ENCODE measurements at places on chromosomes 7 and 10. TPM values are rescaled to one million over a fixed set of nuclear protein-coding genes. Genes with fewer than 3 reads are reported as not detected.

- H3K4me1 ChIP-seq = no peaks in the 10 kb centered on the region
- H3K27me3 ChIP-seq = no peaks in the 10 kb centered on the region
- H3K27ac ChIP-seq = no peak overlapping the region
- H3K4me3 ChIP-seq = no peak overlapping the region
Observed at GRCh38 chr10:88755753-88756152, 4.1 kb upstream of the LIPN start.

EIF4H gene
- total RNA-seq = 453 TPM

MIOS gene
- total RNA-seq = 19.2 TPM

MUC12 gene
- total RNA-seq = 0.67 TPM

- no peaks in the 10 kb centered on the region for H3K27me3 ChIP-seq
- no peak overlapping the region for H3K27ac ChIP-seq
- no peak for DNase-seq
Observed at GRCh38 chr10:85651497-85651882, 715.1 kb downstream of the GRID1 start.

GRCh38 chr10:105992928-105993327, 1171.6 kb downstream of the SORCS1 start:
- no peak overlapping the region for H3K27ac ChIP-seq
- H3K36me3 ChIP-seq = no peaks in the 10 kb centered on the region
- H3K27me3 ChIP-seq = no peaks in the 10 kb centered on the region
- DNase-seq = no peak
- no peaks in the 10 kb centered on the region for H3K4me1 ChIP-seq

C10orf53 gene
- not detected for total RNA-seq

GRCh38 chr10:15849316-15849715, 11.0 kb downstream of the MINDY3 start:
- H3K36me3 ChIP-seq = no peaks in the 10 kb centered on the region
- no peak overlapping the region for H3K4me3 ChIP-seq
- H3K27me3 ChIP-seq = no peaks in the 10 kb centered on the region
- DNase-seq = no peak

NODAL gene
- not detected for total RNA-seq

AZGP1 gene
- not detected for total RNA-seq

ELN gene
- 65.9 TPM for total RNA-seq

- no peak for DNase-seq
- H3K4me1 ChIP-seq = no peaks in the 10 kb centered on the region
- no peaks in the 10 kb centered on the region for H3K27me3 ChIP-seq
- no peak overlapping the region for H3K4me3 ChIP-seq
Observed at GRCh38 chr7:150329331-150330120, 6.2 kb upstream of the ACTR3C start.

DNA sequence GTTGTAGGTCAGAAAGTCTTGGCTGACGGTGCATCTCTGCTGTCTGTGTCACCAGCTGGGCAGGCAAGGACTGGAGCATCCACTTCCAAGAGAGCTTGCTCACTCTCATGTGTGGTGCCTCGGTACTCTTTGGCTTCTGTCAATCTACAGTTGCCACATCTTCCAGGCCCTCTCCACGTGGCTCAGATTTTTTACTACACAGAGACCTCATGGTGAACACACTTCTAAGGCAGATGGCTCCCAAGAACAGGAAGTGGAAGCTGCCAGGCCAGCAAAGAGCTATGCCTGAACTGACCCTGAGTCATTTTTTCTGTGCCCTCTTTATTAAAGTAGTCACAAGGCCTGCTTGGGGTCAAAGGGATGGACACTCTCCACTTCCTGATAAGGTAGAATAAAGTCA, 351.5 kb upstream of the AUTS2 start:
- H3K27me3 ChIP-seq = no peaks in the 10 kb centered on the region
- DNase-seq = no peak
- H3K27ac ChIP-seq = no peak overlapping the region
- no peaks in the 10 kb centered on the region for H3K4me1 ChIP-seq
- H3K36me3 ChIP-seq = no peaks in the 10 kb centered on the region

PTCD1 gene
- 11.8 TPM for total RNA-seq

LRRC27 gene
- total RNA-seq = 12.2 TPM

GRCh38 chr7:42241424-42241823, 4.4 kb upstream of the GLI3 start:
- no peak for DNase-seq
- no peaks in the 10 kb centered on the region for H3K27me3 ChIP-seq
- no peak overlapping the region for H3K27ac ChIP-seq
- no peaks in the 10 kb centered on the region for H3K36me3 ChIP-seq

GRCh38 chr10:102433619-102434046, 1.3 kb upstream of the CUEDC2 start:
- no peak for DNase-seq
- no peaks in the 10 kb centered on the region for H3K36me3 ChIP-seq
- no peaks in the 10 kb centered on the region for H3K27me3 ChIP-seq
- H3K4me3 ChIP-seq = no peak overlapping the region
- H3K27ac ChIP-seq = no peak overlapping the region

CYP26C1 gene
- 0.13 TPM for total RNA-seq

GRCh38 chr10:77494327-77494726, 143.3 kb downstream of the KCNMA1 start:
- DNase-seq = peak; percentile 40
- no peaks in the 10 kb centered on the region for H3K36me3 ChIP-seq
- H3K4me3 ChIP-seq = no peak overlapping the region
- peaks cover 9% of the 10 kb centered on the region for H3K27me3 ChIP-seq
- H3K27ac ChIP-seq = no peak overlapping the region

GRCh38 chr10:125982260-125982948, 86.0 kb downstream of the FANK1 start:
- DNase-seq = peak; percentile 79
- H3K4me1 ChIP-seq = no peaks in the 10 kb centered on the region
- no peak overlapping the region for H3K27ac ChIP-seq
- no peak overlapping the region for H3K4me3 ChIP-seq
- H3K27me3 ChIP-seq = no peaks in the 10 kb centered on the region
- no peaks in the 10 kb centered on the region for H3K36me3 ChIP-seq

CHN2 gene
- total RNA-seq = 61.2 TPM

DNA sequence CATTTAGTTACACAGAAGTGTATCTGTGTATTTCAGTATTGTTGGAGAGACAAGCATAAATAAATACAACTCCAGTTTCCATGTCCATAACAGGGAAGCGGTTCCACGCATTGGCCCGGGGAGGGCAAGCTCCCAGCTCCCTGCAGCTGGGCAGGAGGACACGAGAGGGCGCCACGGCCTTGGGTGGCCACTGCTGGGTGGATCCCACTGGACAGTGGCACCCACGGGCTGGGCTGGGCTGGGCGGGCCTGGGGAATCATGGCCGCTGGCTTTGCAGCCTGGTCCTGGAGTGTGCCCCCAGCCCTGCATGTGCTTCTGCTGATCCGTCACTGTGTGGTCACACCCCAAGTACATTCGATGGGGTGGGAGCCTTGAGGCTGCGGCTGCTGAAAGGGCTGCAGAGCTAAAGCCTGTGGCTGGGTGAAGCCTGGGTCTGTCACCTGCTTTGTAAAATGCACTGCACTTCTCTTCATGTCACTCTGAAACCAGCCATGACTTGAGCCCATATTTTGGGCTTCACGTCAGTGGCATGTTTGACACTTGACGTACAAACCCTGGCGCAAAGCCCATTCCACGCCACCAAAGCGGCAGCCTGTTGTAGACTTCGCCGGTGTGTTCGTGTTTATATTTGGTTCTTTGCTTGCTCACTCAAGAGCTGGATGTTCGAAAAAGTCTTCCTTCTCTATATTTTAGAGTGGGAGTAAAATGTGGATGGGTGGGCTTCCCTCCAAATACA, 27.5 kb downstream of the LRRC27 start:
- no peaks in the 10 kb centered on the region for H3K4me1 ChIP-seq
- H3K27me3 ChIP-seq = no peaks in the 10 kb centered on the region
- DNase-seq = no peak
- no peak overlapping the region for H3K4me3 ChIP-seq
- H3K36me3 ChIP-seq = no peaks in the 10 kb centered on the region

GRCh38 chr10:91540733-91541132, 92.1 kb downstream of the PPP1R3C start:
- DNase-seq = peak; percentile 11
- H3K27me3 ChIP-seq = no peaks in the 10 kb centered on the region
- H3K36me3 ChIP-seq = no peaks in the 10 kb centered on the region

NRBF2 gene
- total RNA-seq = 24.8 TPM

ADRA2A gene
- total RNA-seq = not detected

- H3K4me1 ChIP-seq = no peaks in the 10 kb centered on the region
- no peak overlapping the region for H3K4me3 ChIP-seq
- no peaks in the 10 kb centered on the region for H3K36me3 ChIP-seq
- H3K27ac ChIP-seq = no peak overlapping the region
Observed at GRCh38 chr7:45610019-45610418, 35.9 kb downstream of the ADCY1 start.

DNA sequence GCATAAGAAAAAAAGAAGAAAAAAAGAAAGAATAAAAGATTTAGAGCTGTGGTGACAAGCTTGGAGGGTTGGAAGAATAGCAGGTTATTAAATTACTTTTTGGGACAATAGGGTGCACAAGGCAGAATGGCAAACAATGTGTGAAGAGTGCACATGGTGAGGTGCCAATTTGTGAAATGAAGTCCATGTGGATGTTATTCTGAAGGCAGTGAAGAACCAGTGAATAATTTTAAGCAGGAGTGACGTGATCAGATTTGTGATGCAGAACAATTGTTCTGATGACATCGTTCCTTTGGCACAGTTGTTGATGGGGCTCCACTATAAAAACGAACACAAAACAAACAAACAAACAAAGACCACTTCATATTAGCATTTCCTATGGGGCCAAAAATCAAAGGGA, 700.3 kb downstream of the NRG3 start:
- no peak for DNase-seq
- no peaks in the 10 kb centered on the region for H3K4me1 ChIP-seq
- no peak overlapping the region for H3K27ac ChIP-seq
- H3K36me3 ChIP-seq = no peaks in the 10 kb centered on the region
- H3K27me3 ChIP-seq = no peaks in the 10 kb centered on the region

PTN gene
- total RNA-seq = 0.41 TPM

DNA sequence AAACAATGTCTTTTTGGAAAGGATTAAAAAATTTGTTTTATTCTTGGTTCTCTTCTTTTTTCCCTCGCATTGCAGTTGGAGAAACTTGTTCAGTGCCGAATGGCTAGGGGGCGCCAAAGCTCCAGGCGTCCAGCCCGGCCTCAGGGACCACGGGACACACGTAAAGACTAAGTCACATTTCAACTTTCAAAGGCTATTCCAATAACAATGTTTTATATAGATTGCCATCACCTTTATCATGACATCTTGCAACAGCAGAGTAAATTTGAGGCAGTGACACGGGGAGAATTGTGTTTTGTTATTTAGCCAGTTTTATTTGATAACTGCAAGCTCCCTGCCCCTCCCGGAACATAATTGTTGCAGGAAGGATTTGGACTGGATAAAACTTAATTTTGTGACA, 2.2 kb upstream of the IGFBP3 start:
- H3K4me3 ChIP-seq = no peak overlapping the region
- no peak overlapping the region for H3K27ac ChIP-seq
- DNase-seq = peak; percentile 72
- H3K4me1 ChIP-seq = peaks cover 5% of the 10 kb centered on the region
- H3K36me3 ChIP-seq = no peaks in the 10 kb centered on the region
- peaks cover 69% of the 10 kb centered on the region for H3K27me3 ChIP-seq

Data from A673 (cell line).